ENCODE measurements at places on chromosomes 5 and 9. TPM values are rescaled to one million over a fixed set of nuclear protein-coding genes. Genes with fewer than 3 reads are reported as not detected.

Gene PCDHA7
- total RNA-seq: not detected

Gene SHC3
- total RNA-seq: 2.0 TPM

- no peak for DNase-seq
Measured at GRCh38 chr9:109799792-109800191, 19.8 kb downstream of the PALM2AKAP2 start.

- DNase-seq: no peak
Measured at GRCh38 chr5:29005386-29005785, 1967.0 kb upstream of the CDH9 start.

- peak; percentile 34 for DNase-seq
Measured at GRCh38 chr5:131221888-131222287, 42.0 kb upstream of the CDC42SE2 start.

GRCh38 chr9:102700936-102701335 is 294.2 kb upstream of the CYLC2 start:
- DNase-seq: no peak

DNA sequence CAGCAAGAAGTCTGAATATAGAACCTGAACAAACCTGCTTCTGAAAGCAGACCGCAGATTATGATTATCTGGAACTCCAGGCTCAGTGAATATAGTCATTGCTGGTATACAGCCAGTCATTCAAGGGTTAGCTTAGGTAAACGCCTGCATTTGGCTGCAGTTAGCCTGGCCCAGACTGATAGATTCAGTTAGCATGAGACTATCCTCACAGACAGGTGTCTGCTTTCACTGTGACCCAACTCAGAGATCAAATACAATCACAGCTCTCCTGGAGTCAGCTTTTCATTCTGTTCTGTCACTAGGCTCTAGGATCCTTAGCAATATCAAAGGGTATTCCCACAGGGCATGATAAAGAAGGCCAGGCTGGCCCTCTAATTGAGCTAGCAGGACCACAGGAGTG is 138.6 kb upstream of the PLCXD3 start:
- no peak for DNase-seq
